ENCODE measurements at places on chromosomes 3 and 15.

DNA sequence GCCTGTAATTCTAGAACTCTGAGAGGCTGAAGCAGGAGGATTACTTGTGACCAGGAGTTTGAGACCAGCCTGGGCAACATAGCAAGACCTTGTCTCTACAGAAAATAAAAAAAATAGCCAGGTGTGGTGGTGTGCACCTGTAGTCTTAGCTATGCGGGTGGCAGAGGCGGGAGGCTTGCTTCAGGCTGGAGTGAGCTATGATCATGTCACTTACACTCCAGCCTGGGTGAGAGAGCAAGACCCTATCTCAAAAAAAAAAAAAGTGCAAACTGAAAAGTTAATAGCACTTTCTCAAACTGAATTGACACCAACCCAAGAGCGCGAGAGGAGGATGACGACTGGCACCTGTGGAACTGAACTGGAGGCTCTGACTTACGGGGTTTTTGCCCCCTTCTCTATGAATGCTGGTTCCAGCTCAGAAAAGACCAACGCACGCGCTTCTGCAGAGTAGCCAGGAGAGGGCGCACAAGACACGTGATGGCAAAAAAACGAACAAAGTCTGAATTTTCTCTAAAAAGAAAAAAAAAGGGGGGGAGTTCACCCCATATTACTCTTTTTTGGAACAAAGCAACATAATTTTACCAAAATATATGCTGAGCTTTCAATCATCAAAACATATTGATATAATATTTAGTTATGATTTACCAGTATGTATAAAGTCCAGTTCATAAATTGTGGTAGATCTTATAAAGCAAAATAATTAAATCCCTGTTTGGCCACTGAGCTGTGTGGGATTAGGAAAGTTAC is 23.7 kb downstream of the CFAP92 start:
- no peak for DNase-seq

GRCh38 chr15:82871358-82871757 is 61.9 kb downstream of the WHAMM start:
- no peak for DNase-seq

DNA sequence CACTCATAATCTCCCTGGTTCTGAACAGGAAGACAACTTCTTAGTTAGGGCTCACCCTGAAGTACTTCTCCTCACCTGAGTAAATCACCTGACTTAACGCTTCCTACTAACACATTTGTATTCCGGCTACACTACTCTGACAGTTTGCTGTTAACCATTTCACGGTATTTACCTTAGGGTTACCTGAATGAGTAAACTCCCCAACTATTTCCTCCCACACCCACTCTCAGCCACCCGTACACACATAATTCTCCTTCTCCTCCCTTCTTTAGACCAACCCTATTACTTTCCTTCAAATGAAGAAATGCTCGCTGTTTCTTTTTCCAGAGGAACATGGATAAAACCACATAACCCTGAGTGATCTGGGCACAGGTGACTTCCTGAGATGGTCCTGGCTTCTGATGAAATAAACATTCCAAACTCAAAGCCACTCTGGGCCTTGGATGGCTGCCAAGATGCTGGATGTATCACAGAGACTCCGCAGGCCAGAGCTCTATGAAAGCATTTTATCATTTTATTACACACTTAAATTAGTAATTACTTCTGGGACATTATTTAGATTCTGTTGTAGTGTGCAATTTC is 183.6 kb upstream of the ATP11B start:
- no peak for DNase-seq

- no peak for DNase-seq
Observed at GRCh38 chr15:23645371-23646164, 2.1 kb downstream of the MAGEL2 start.

DNA sequence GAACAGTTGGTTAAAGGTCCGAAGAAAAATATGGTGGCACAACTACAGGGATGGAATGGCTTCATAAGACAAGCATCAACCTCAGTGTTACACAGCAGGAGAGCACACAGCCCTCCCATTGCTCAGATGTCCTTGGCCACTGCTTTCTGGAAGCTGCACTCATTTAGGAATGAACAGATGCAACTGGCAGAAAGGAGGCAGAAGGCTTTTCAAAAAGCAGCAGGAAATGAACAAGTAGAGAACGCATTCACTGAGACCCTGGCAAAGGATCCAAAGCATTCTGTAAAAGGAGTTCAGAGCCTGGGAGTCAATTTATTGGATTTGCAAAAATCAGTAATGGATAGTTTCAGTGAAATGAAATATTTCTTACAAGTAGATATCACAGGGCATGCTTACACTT is 101.1 kb downstream of the PDZRN3 start:
- no peak for DNase-seq

GRCh38 chr3:139524841-139525636 is 14.5 kb downstream of the RBP1 start:
- DNase-seq, result no peak

DNA sequence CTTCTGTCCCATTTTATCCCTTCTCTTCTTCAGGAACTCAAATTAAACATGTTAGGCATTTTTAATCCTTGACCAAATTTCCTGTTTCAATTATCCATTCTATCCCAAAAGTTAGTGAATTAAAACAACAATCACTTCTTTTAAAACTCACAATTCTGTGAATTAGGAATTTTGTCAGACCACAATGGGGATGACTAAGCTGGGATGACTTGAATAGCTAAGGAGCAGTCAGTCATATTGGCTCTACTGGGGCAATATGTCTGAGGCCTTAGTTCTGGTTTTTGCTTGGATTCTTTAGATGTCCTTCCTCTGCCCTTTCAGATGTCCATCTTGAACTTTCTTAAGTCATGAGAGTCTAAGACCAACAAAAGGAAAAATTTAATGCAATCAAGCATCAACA is 178.2 kb upstream of the TGFBR2 start:
- DNase-seq, result no peak

- no peak for DNase-seq
Observed at GRCh38 chr15:71733122-71733521, 77.2 kb upstream of the NR2E3 start.

GRCh38 chr3:177642042-177642803 is 444.9 kb upstream of the TBL1XR1 start:
- DNase-seq, result no peak

- no peak for DNase-seq
Observed at GRCh38 chr3:7646851-7647250, 785.9 kb downstream of the GRM7 start.

DNA sequence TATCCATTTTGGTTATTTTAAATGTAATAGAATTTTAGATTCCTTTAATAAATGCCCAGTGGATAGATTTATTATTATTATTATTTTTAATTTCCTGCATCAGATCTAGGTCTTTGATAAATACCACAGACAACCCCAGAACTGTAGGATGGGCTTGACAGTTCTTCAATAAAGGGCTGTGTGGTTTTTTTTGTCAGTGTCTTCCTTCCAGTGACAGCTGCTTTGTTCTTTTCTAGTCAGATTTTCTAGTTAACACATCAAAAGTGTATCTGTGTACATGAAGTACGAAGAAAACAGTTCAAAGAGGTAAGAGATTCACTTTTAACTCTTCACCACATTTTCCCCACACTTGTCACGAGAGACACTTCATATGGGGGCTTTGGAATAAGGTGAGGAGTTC is 120.3 kb downstream of the SAMMSON start:
- DNase-seq, result no peak

- peak; percentile 53 for DNase-seq
Observed at GRCh38 chr3:157248590-157249422, 88.9 kb upstream of the CCNL1 start.

- no peak for DNase-seq
Observed at GRCh38 chr3:128931046-128931445, 51.6 kb downstream of the ACAD9 start.

DNA sequence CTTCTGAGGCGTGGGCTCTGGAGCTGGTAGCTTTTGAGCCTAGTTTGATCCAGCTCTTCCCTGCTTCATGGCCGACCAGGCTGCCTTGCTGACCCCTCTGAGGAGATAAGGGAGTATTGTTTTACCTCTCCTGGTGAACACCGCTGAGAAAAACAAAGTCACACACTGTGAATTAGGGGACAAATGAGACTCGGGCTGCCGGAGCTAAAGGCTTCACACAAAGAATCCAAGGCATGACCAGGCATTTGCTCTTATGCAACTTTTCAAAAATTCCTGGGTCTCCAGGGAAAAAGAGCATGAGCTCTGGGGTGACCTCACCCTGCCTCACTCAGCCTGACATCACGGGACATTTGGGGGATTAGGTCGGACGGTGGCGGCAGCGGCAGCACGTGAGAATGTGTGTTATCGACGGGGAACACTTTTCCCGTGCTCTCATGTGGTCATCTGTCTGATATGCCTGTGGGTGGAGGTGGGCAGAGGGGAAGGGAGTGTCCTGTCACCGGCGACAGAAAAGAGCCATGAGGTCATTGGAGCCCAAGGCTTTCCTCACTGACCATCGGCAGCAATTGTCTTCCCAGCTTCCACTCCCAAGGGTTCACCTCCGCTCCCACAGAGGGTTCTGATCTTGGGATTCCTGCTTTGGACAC is 61.0 kb downstream of the TMEM44 start:
- DNase-seq, result peak; percentile 90

- DNase-seq, result no peak
Observed at GRCh38 chr3:77606372-77606771, 566.5 kb downstream of the ROBO2 start.

- DNase-seq, result no peak
Observed at GRCh38 chr3:26592451-26592850, 30.1 kb upstream of the LRRC3B start.

GRCh38 chr15:33298631-33299030 is 12.1 kb upstream of the RYR3 start:
- no peak for DNase-seq

DNA sequence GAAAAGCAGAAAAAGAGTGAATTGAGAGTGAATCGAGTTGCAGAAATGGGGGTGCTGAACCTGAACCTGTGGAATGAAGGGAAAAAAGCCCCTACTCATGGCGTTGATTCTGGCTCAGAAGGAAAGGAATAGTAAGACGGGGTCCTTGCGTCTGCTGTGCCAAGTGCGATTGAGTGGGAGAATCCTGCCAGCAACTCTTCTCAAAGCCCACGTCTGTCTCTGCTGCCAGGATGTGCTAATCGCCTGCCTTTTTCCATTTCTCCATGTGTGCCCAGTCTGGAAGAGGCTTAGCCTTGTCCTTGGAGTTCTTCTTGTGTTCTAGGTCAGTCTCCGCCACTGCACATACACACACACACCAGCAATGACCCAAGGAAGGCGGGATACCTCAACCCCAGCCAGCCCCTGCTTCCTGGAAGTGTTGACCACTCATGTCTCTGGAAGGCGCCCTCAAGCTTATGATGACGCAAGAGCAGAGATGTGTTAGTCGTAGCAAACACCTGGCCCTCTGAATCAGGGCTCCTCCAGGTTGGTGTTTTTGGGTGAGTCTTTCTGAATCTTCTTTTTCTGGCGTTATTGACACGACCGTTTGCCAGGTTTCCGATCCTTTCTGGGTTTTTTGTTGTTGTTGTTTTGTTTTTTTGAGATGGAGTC is 262.4 kb upstream of the PROK2 start:
- DNase-seq, result no peak

GRCh38 chr15:69288531-69289341 is 10.0 kb upstream of the PAQR5 start:
- DNase-seq, result no peak

DNA sequence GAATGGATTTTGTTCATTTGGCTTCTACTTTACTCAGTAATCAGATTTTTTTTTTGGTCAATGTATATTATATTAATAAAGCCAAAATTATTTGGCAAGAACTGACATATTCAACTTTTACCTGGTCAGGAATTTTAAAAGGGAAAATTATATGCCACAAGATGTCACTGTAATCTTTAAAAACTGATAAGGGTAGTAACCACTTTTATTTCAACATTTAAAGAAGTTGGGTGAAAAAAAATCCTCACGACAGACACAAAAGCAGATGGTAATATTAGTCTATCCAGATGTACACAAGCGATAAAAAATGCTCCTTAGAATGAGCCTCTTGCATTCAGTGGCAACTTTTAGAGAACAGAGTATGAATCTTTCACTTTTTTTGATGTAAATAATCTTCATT is 101.9 kb downstream of the SERPINI1 start:
- DNase-seq, result no peak

DNA sequence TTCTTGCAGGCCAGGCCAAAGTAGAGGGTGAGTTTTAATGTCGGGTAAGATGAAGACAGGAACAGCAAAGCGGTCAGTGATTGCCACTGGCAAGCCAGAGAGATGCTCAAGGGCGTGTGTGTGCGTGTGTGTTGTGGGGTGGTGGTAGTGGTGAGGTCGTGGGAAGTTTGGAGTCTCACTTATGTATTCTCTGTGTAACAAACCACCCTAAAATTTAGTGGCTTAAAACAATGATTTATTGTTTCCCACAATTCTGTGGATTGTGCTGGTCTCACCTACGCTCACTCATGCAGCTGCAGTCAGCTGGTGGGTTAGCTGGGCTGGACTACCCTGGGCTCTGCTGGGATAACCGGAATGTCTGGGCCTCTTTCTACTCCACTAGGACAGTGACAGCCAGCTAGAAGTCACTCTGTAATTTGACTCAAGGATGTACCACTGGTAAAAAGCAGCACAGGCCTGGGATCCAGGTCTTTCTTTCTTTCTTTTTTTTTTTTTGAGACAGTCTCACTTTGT is 50.9 kb upstream of the BHLHE40 start:
- DNase-seq, result no peak

DNA sequence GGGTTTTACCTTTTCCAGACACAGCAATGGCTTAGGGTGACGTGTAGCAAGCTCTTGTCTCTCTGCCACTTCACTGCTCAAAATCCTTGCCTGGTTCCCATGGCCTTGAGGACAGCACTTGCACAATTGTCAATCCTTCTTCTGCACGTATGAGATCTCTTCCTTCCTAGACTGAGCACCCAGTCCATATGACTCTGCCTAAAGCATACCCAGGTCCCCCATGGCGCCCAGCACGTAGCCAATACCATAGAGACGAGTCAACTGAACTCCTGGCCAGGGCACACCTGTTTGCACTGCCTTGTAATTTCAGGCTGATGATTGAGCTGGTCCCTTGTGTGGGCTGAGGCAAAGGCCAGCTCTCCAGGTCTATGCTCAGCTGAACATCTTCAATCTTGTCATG is 23.3 kb downstream of the SCN5A start:
- no peak for DNase-seq

GRCh38 chr3:38653685-38654537 is 4.4 kb upstream of the SCN5A start:
- DNase-seq, result no peak

GRCh38 chr3:44993471-44994205 is 17.6 kb downstream of the EXOSC7 start:
- DNase-seq, result peak; percentile 59

DNA sequence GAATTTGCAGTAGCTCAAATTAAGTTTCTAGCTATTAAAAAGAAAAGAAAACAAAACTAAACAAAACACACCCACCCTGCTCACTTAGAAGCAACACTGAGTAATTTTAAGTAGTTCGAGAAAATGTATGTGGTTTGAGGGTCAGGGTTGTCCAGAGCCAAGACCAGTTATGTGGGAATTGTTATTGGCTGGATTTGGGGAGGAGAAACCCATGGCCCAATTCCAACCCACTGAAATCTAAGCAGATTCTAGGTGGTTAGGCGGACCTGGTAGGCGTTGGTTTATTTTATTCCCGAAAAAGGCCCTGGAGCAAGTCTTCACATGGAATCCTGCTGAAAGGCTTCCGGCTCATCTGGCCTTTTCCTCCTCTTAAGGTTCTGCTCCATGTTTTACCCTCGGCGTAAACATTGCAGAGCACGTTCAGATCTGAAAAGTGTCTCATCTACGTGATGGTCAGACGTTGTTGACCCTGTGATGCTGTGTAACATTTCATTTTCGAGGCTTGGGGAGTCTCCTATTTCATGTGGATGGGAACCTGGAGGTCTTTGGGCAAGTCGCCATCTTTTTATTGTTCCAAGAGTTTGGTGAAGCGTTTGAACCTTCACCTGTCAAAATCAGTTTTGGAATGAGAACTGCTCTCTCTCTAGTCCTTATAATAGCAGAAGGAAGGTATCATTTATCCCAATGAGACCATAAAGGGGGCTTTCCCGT is 64.0 kb downstream of the FLNB start:
- DNase-seq, result no peak
